ENCODE measurements at places on chromosomes 11 and 22.

- DNase-seq = no peak
Observed at GRCh38 chr11:125412509-125412908, 83.6 kb downstream of the FEZ1 start.

DNA sequence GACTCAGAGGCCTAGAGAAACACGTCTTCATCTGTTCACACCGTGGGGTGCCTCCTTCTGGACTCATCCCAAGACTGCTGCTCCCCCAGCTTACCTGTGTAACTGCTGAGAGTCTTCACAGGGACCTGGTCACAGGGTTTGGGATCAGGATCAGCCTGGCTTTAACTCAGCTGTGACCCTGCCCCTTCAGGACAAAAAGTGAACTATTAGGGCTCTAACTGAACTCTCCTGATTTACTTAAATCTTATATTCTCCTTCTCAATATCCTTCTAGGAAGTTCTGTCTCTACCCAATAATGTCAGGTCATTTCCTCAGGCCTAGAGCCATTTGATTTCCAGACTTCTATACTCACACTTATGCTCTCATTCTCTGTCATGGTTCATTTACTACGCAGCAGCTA lies 108.4 kb downstream of the ZNF280B start:
- DNase-seq = no peak

- DNase-seq = no peak
Observed at GRCh38 chr11:68999093-68999747, 13.8 kb downstream of the MRGPRF start.

GRCh38 chr22:38176170-38176741 lies 5.4 kb downstream of the PLA2G6 start:
- DNase-seq = peak; percentile 79

DNA sequence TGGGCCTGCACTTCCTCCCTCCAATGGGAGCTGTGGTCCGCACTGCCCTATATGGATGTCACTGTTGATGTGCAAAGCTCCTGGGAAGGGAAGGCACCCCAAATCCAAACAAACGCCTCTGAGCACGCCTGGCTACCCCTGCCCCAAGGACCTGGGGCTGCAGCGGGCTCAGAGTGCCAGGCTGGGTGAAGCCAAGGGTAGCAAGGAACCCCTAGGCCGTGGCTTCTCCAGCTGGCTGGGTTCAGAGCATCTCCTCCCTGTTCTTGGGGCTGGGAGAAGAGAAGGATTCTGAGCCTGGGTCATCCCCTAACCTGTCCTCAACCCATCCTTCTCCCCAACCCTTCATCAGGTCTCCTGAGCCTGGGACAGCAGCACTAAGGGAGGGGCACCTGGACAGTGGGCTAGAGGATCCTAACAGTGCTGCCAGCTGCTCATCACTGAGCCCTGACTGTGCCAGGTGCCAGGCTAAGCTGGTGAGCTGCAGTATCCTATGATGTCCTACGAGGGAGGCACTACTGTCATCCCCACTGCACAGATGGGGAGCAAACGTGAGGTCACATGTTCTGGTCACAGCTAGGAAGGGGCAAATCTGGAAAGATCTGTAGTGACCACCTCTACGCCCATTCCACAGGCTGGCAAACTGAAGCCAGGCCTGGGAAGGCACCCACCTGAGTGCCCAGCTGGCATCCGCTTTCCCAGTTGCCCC lies 3.0 kb downstream of the SSTR3 start:
- no peak for DNase-seq

GRCh38 chr22:43151251-43152002 lies at the start of gene TSPO:
TSPO (plus strand) TSS chr22:43151559; CDS start chr22:43159239, 7,680 bp downstream.
- DNase-seq = peak; percentile 87

GRCh38 chr11:129418039-129418438 lies 42.4 kb downstream of the BARX2 start:
- DNase-seq = no peak

DNA sequence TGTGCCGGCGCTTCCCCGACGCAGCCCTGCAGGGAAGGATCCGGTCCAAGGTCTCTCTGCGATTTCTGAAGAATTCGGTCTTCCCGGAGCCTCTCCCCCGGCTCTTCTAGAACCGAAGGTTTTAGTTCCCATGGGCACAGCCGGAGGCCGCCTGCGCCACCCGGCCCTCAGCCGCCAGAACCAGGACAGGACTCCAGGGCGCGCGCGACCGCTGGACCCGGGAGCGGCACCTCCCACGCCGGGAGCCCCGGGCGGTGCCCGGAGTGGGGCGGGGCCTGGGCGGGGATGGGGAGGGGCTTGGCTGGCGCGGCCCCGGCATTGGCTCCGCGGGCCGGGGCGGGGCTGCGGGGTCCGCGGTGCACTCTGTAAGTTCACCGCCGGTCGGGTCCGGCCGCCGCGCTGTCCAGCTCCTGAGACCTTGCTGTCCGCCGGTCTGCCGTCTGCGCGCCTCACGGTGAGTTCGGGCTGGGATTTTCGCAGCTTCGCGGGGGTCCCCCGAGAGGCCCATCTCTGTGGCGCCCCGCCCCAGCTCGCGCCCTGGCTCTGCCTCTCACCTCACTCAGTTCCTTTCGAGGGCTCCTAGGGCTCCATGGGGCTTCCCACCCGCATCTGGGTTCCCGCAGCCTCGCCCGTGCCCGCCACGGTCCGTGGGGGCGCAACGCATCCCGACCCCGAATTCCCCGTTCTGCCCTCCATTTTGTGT lies at the start of gene CDC42EP2:
Gene CDC42EP2, plus strand, starts transcription at position 366 of the 703 bp plus-strand sequence. CDS start 6,033 bp downstream, outside the sequence.
- DNase-seq = peak; percentile 94

DNA sequence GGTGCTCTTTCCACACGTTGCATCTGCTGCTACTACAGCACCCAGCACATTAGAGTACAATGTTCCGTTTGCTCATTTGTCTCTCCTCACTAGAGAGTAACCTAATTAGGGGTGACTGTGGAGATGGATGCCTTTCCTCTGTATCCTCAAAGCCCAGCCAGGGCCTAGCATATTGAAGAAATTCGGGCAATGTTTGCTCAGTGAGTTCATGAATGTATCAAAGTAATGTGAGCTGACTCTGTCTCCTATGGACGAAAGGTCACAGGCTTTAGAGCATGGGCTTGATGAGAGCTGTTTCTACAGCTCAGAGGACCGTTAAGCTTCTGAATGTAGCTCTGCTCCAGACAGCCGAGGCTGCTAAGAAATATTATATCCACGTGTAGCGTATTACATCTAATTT lies 67.5 kb downstream of the C11orf58 start:
- DNase-seq = no peak

DNA sequence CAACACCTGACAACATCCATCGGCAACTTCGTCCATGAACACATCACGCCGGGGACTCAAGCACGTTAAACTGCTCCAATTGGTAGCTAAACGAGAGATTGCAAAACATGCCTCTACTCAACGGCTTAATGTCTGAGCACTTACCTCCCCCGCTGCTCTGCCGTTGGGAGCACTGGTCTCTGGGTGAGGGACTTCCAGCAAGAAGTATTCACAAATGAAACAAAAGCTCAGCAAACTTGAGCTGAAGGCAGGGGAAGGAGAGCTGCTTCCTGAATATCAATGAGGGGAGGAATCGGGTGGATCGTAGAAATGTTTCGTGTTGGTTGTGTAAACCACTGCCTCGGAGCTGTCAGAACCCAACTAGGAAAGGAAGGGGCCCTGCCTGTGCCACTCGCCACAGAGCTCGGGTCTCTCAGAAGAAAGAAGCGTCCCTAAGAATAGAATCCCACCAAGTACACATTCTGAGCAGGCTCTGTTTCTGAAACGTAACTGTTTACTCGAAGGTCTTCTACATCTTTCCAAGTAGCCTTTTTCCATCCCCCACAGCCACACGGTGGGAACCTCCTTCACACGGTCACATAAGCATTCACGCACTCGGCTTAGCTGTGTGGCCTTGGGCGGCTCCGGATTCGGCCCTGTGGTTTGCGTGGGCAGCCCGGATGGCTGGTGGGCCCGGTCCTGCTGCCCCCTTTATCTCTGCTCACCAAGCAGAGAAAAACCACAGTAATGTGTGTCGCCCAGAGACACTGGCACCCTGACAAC lies at the start of gene MLC1:
Gene MLC1, minus strand, starts transcription at position 216 of the 762 bp plus-strand sequence. CDS start 524 bp downstream, outside the sequence.
- no peak for DNase-seq

- DNase-seq = no peak
Observed at GRCh38 chr11:764322-765024, 12.8 kb downstream of the GATD1 start.

DNA sequence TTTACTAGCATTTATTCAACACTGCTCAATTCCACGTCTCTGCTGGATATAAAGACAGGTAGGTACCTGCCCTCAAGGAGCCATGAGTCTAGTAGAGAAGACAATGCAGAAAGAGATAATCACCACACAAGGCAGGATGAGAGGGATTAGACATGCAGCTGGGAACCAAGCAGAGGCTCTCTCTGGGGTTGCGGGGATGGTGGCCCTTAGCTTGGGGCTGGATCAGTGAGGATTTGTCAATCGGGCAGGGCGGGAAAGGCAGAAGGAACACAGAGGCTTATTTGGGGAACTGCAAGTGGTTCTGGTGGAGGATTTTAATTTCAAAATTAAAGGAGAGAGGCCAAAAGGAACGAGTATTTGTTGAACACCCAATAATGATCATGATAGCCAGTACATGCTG lies 8.5 kb upstream of the DMC1 start:
- no peak for DNase-seq

GRCh38 chr11:68263444-68264035 lies 8.2 kb downstream of the C11orf24 start:
- DNase-seq = peak; percentile 40

- no peak for DNase-seq
Observed at GRCh38 chr11:15157181-15157580, 42.5 kb downstream of the INSC start.

GRCh38 chr11:18766015-18766414 lies 25.6 kb downstream of the PTPN5 start:
- DNase-seq = no peak

- DNase-seq = no peak
Observed at GRCh38 chr11:64134963-64135362, 30.9 kb downstream of the MACROD1 start.

- DNase-seq = no peak
Observed at GRCh38 chr11:105201166-105201565, 61.6 kb upstream of the CARD18 start.

DNA sequence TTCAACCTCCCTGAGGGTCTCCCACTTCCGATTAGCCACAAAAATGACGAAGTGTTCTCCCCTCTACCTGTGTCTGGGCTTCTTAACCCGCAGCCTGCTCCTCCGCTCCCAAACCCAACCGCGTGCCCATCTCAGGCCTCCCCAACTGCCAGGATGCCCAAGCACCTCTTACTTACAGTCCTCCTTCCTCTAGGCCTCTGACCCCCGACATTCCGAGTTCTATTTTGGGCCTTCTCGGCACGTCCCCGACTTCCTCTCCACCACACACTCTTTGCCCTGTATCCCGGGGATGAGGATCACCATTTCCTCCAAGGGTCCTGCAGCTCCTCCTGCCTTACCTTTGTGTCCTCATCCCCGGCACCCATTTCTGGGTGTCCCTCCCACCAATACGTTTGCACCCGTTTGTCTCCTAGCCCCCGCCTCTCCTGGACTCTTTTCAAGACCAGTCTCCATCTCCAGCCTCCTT lies 388 bp upstream of the MUS81 start:
- peak; percentile 63 for DNase-seq

All from right lobe of liver (tissue), 6 donors.